ENCODE measurements at places on chromosomes 7 and 10.

GRCh38 chr7:130273933-130274255 is 7.2 kb downstream of the CPA2 start:
- DNase-seq, result no peak

DNA sequence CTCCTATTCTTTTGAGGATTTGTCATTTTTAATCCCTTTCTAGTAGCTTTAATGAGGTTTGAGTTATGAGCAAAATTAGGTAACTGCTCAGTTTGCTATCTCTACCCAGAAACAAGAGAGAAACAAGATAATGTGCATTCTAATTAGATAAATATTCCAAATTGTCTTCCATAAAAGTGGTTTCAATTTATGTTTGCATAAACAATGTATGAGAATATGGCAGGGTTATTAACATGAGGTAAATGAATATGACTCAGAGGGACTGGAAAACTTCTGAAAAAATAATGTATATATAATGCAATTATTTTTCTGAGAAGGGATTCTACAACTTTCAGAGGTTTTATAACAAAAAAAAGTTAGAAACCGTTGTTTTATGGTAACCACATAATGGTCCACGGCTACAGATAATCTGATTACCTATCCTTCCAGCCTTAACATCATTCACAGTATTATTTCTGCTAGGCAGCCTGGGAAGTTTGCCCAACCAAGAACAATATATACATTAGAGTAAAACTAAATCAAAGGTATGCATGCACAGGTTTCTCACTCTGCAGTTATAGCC is 101.2 kb downstream of the CRPPA start:
- no peak for DNase-seq

GRCh38 chr7:151175793-151176311 is 8.4 kb upstream of the GBX1 start:
- DNase-seq, result no peak

DNA sequence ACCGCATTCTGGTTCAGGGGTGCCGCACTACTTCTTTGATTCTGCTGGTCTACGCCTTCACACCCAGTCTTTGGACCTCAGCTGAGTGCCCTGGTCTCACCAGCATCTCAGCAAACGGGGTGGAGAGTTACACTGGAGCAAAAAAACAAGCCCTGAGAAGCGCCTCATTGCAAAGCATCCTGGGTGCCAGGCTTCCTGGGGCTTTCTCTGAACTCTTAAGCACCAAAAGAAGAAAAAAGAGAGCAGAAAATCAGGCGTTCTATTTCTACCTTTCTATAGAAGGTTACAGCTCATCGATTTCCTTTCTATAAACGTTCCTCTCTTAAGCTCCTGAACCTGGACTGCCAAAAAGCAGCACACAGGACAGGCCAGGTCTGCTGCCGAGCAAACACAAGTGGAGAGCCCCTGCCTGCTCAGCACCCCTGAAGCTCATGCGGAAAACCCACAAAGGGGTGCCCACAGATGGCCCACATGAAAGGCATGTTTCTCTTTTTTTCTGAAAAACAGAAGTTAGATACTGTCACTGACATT is 217.9 kb downstream of the SFMBT2 start:
- DNase-seq, result peak; percentile 17

GRCh38 chr10:72069751-72070526 is 18.4 kb downstream of the SPOCK2 start:
- DNase-seq, result no peak

DNA sequence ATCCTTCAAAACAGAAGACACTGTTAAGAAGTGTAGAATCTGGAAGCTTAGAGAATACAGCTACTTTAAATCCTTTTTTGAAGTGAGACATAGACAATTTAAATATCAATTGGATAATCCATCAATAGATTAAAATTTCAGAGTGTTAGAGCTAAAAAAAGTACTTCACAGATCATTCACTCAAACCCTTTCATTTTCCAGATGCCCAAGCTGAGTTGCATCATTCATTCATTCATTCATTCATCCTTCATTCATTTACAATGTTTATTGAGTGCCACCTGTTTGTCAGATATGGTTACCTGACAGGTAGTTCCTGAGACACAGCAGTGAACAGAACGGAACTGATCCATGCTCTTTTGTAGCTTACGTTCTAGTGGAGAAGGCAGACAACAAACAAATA is 290.7 kb upstream of the MTPN start:
- DNase-seq, result no peak

DNA sequence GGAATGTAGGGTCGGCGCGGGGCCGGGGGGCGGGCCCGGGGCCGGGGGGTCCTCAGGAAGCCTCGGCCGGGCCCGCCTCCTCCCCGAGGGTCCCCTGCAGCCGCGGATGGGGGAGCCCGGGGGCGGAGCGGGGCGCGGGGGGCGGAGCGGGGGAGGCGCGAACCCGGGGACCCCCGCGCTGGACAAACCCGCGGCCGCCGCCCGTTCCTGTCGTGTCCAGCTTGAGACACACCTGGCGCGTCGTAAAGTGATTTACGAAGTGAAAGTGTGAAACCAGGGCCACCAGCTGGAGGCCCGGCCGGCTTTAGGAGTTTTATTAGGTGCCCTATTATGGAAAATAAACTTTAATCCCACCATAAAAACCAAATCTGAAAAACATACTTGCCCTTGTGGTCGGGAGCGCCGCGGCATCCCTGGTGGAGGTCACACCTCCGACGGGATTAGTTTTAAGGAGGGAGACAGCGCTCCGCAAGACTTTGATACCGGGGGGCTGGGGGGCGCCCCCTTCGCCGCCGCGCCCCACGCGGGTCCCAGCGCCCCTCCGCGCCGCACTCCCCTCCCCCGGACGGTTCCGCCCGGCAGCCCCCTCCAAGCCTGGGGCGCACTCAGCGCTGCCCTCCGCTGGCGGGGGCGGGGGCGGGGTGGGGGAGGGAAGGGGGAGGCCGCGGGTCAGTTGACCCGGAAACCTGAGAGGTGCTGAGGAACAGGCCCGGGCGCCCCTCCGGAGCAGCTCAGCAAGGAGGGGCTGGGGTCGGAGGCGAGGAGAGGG is 10.3 kb downstream of the MNX1 start:
- no peak for DNase-seq

GRCh38 chr7:142053988-142054387 is 57.5 kb upstream of the MGAM2 start:
- DNase-seq, result no peak

DNA sequence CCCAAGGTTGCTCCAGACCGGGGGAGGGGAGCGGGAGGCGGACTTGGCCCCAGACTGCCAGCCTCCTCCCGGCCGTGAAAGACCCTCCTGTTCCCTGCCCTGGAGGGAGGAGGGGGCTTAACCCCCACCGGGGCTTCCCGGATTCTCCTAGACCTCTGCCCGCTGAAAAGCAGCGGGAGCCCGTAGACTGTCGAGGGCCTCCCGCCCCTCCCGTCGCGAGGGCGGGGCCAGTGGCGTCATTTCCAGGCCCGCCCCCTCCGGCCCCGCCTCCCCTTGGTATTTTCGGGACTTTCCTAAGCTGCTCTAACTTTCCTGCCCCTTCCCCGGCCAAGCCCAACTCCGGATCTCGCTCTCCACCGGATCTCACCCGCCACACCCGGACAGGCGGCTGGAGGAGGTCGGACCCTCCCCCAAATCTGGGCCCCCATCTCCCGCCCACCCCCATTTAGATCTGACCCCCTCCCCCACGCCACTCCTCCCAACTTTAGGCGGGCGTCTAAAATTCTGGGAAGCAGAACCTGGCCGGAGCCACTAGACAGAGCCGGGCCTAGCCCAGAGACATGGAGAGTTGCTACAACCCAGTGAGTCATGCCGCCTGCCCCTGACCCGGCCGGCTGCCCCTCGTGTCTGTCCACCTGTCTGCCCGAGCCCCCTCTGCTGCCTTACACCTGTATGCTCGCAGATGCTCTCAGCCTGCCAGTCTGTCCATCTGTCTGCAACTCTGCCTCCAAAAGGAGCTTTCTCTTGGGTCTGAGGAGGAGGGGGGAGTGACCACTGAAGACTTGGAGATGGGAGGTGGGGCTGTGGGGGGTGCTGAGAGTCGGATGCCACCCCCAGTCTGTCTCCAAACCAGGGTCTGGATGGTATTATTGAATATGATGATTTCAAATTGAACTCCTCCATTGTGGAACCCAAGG is at the start of gene NFKB2:
Gene NFKB2, plus strand, starts transcription at position 306 of the 917 bp plus-strand sequence. Its CDS starts 255 bp downstream, at position 561.
- DNase-seq, result peak; percentile 85

DNA sequence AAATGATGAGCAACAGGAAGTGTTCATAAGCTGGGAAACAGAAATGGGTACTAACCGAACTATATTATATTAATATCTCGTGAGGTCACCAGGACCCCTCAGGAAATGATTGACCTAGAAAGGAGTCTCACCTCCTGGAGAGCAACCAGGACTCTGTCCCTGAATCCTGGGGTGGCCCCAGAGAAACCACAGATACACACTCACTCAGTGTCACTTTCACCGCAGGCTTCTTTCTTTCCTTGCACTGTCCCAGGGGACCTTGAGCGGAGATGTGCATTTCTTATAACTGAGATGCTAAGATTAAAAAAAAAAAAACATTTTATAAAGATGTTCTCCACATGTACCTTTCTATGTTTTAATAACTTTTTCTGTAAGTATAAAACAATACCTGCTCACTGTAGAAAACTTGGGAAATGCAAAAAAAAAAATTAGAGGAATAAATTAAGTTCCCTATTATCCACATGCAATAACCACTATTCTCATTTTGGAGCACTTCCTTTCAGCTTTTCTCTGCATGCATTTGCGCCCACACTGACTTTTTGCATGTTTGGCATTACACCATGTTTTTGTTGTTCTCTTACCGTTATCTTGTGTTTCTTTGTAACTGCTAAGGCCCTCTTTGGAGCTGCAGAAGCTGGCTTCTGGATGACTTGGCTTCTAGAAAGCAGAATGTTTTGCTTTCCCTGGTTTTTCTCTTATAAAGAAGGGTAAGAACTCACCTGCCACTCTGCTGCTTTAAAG is 15.0 kb downstream of the NOD1 start:
- no peak for DNase-seq

- no peak for DNase-seq
Observed at GRCh38 chr7:92133133-92133736, 1.0 kb downstream of the CYP51A1 start.

GRCh38 chr7:30559611-30560010 is 35.1 kb upstream of the GARS1 start:
- no peak for DNase-seq

- no peak for DNase-seq
Observed at GRCh38 chr7:2924866-2925840, 81.0 kb upstream of the GNA12 start.

- no peak for DNase-seq
Observed at GRCh38 chr7:118306771-118307170, 82.3 kb downstream of the ANKRD7 start.

GRCh38 chr7:2923886-2924574 is 79.9 kb upstream of the GNA12 start:
- DNase-seq, result no peak

DNA sequence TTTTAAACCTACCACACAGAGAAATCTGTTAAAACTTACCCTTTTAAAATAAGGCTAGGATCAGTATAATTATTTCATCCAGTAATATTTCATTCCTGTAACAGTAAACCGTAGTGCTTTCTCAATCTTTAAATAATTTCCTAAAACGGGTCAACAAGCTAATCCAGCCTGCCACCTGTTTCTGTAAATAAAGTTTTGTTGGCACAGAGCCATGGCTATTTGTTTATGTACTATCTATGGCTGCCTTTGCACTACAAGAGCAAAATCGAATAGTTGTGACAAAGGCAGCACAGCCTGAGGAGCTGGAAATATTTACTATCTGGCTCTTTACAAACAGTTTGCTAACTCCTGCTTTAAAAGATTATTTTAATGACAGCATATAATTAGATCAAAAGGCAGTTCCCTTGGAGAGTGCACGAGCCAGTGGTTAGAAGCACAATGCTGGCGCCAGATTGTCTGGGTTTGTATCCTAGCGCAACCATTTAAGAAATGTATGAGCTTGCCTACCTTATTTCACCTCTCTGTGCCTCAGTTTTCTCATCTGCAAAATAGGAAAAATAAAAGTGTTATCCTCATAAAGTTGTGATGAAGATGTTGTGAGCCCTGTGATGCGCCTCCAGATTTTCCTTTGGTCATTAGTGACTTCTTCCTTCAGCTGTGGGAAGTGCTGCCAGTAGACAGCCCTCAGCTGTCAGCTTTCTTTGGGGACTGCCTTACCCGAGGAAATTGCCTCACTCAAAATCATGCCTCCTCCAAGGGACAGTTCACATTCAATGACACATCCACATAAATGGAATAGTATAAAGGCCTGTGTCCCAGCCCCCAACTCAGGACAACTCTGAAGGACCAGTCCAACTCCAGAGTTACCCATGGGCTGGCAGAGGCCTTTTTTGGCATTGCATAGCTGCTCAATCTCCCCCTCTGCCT is 11.8 kb upstream of the MIOS start:
- DNase-seq, result no peak

- DNase-seq, result no peak
Observed at GRCh38 chr10:8049865-8050555, 4.5 kb upstream of the GATA3 start.

- no peak for DNase-seq
Observed at GRCh38 chr7:7799138-7799537, 80.7 kb upstream of the RPA3 start.

DNA sequence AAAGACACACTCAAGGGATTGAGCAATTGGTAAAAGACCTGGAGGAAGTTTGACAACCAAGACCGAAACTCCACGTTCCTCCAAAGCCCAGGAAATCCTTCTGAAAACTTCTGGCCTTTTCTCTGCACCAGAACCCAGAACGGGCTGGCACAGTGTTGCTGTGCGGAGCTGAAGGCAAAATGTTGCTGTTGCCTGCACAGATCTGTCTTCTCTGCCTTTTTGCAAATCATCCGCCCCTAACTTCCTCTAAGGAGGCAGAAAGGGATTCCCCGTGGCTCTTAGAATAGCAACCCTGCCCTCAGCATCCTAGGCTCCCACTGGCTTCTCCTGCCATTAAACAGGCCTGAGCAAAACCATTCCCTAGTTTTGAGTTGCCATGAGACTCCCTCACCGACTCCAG is 44.9 kb downstream of the FIGNL1 start:
- no peak for DNase-seq

GRCh38 chr7:25069900-25070443 is 55.1 kb downstream of the CYCS start:
- DNase-seq, result no peak

DNA sequence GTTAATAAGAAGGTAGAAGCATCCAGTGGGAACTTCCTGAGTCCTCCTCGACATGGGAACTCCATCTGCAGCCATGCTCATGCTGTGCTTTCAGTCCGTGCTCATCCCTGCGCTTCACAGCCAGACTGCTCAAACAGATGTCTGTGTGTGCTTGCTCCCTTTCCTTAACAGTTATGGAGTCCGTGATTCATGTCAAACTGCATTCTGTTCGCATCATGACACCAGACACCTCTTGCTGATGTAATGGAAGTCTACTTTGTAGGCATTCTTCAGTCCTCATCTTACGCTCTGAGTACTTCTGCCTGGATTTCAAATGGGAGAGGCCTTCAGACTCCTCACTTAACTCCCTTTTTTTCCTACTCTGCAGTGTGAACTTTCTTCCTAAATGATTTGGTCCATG is 304.9 kb downstream of the SUGCT start:
- DNase-seq, result no peak

GRCh38 chr7:124459101-124460055 is 306.2 kb downstream of the GPR37 start:
- no peak for DNase-seq

GRCh38 chr7:22676385-22676784 is 50.6 kb upstream of the IL6 start:
- DNase-seq, result no peak

Measured in stimulated activated CD8-positive, alpha-beta memory T cell treated with anti-CD3 and anti-CD28 coated beads, Interleukin-15, amount 100 ng/mL, for 24 hours (primary cell).